ENCODE measurements at places on chromosomes 16 and 17. TPM values are rescaled to one million over a fixed set of nuclear protein-coding genes. Genes with fewer than 3 reads are reported as not detected.

- DNase-seq: no peak
These were observed 40.8 kb upstream of the BHLHA9 start for GRCh38 chr17:1229349-1229899.

DNA sequence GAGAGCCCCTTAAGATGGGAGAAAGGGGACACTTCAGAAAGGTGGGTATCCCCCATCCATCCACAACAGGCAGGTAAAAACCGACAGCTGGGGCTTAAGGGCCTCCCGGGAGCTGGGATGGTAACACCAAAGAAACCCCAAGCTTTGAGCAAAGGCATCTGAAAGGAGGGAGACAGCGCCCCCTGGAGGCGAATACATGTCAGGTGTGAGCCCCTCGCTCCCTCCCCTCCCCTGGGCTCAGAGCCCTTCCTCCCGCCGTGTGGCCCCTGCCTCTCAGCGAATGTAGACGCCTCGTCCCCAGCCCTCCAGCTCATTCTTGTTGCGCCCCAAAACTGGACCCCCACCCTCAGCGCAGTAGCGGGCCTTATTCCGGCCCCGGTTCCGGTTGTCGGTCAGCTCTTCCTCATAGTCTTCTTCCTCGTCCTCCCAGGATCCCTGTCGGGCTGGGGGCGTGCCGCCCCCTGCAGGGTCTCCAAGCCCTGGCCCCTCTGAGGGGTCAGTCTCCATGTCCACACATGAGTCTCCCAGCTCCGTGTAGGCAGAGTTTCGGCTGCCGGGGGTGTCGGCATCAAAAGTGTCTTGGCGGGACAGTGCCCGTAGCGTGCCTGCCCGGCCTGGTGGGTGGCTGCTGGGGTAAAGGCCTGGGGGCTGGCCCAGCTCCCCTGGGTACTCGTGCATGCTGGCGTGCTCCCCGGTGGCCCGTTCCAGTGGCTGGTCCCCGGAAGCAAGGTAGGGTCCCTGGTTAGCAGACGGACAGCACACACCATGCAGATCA, 9.1 kb upstream of the ARL5C start:
- no peak for DNase-seq

- DNase-seq: no peak
These were observed 11.9 kb downstream of the MAPT start for GRCh38 chr17:45906237-45906636.

- no peak for DNase-seq
These were observed 128.5 kb downstream of the SPACA3 start for GRCh38 chr17:33120103-33120502.

DNA sequence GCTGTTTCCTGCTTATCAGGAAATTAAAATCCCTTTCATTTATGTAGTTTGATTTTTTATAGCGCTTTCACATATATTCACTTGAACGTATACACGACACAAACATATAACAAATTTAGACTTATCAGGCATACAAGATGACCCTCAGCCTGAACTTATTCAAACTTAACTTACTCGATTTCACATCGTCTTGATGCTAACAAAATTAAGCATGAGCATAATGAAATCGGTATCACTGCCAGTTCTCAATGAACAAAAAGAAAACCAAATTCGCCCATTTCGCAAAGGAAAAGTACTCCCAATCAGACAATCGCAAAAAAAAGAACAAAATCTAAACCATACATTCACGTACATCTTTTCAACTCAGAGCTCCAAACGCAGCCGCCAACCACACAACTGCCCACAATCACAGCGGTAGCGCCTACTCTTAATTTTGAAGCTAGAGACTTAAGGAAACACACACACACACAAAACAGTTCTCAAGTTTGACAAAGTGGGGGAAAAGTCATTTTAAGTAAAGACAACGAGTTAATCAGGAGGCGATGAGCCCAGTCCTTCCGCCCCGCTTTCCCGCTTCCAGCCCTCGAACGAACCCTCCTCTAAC, 1.1 kb downstream of the GJC1 start:
- no peak for DNase-seq

DNA sequence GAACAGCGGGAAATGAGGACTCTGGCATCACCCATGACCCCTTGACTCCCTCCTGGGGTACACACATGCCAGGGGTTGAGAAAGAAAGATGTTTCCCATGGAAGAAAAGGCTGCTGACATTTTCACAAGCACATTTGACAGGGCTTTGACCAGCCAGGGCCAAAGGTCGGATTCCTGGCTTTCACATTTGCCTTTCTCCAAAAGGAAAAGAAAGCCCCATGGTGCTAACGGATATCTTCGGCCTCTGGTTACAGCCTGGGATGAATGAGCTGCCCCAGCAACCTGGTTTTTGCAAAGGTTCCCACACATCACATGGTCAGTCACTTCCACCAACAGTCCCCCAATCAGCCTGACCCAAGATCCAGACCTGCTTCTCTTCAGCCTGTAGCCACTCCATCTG, 478.2 kb upstream of the CDH11 start:
- no peak for DNase-seq

DNA sequence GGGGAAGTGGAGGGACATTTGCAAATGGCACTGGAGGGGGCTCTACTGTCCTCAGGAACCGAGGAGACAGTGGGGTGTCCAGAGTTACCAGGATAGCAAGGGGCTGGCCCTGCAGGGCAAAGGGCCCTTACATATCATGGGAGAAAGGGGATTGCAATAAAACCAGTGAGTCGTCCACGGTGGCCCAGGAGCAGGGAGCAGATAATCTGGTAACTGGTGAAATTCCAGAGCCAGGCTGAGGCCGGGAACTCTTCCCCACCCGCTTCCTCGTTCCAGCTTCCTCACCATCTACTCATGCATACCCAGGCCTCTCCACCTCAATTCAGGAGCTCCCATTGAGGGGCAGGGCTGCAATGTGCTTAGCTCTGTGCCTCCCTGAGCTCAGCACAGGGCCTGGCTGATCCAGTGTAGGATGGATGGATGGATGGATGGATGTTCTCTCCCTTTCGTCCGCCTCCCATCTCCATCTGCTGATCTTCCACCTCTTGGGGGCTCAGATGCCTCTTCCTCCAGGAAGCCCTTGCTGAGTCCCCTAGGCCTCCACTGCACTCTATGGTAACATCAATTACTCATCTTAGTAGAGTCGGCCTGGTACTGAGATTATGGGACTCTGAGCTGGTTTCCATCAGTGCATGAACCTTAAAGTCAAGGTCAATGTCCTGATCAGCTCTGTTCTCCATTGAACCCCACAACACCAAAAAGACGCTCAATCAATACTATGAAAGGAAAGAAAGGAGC, 41.2 kb upstream of the NDRG4 start:
- no peak for DNase-seq

GRCh38 chr17:44655983-44656710, at the start of gene MEIOC:
Gene MEIOC (plus strand): TSS chr17:44656468. CDS start chr17:44656614, 146 bp downstream.
- DNase-seq: no peak

GRCh38 chr16:85991425-85991824, 92.5 kb downstream of the IRF8 start:
- DNase-seq: no peak

GRCh38 chr17:46124695-46125592, 68.3 kb downstream of the KANSL1 start:
- no peak for DNase-seq

GRCh38 chr16:87695534-87695933, 70.3 kb downstream of the KLHDC4 start:
- DNase-seq: no peak

GRCh38 chr17:34680151-34680550, 100.8 kb downstream of the TMEM132E start:
- DNase-seq: no peak

DNA sequence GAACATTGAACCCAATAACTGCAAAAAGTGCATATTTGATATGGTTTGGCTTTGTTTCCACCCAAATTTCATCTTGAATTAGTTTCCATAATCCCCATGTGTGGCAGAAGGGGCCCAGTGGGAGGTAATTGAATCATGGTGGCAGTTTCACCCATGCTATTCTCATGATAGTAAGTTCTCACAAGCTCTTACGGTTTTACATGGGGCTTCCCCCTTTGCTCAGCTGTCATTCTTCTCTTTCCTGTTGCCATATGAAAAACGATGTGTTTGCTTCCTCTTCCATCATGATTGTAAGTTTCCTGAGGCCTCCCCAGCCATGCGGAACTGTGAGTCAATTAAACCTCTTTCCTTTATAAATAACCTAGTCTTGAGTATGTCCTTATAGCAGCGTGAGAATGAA, 127.6 kb downstream of the CHD9NB start:
- DNase-seq: no peak

GRCh38 chr17:78411241-78411857, 32.9 kb downstream of the PGS1 start:
- no peak for DNase-seq

DNA sequence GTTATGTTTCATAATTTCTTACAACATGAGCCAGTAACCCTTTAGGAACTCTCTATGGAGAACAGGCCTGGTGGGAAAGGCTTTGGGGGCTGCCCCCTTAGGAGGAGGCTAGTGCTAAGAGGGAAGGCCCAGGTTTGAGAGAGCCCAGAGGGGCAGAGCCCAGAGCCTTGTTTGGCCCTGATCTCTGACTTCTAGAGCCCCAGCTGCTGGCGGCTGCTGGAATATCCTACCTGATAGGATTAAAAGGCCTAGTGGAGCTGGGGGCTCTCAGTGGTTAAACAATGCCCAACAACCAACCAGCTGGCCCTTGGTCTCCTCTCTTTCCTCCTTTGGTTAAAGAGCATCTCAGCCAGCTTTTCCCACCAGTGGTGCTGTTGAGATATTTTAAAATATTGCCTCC, 54.1 kb downstream of the IGF2BP1 start:
- no peak for DNase-seq

DNA sequence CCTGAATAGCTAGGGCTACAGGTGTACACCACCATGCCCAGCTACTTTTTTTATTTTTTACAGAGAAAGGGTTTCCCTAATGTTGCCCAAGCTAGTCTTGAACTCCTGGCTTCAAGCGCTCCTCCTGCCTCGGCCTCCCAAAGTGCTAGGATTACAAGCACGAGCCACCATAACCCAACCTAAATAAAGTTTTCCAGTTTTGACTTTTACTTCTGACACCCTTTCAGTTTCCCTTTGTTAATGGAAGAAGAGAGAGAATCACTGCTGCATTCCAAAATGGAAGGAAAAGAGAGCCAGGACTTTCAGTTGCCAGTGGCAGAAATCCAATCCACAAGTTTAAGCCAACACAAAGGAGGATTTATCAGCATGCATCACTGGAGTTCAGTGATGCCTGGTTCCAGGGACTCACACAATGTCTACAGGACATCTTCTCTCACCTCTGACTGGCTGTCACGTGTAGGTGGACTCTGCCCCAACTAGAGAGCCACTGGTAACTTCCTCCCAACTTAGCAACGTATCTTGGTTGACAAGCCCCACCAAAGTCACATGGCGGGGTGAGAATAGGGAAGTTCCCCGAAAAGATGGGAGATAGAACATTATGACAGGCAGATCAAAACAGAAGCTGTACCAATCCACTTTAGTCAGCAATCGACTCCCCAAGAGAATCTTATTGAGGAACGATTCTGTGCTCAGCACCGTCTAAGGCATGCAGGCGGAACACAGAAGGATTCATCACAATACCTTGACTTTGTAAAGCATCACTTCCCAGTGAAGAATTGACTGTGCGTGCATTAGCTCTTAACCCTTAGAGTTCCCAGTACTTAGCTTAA, 46.5 kb downstream of the GAS7 start:
- no peak for DNase-seq

- no peak for DNase-seq
These were observed 36.2 kb upstream of the CRHR1 start for GRCh38 chr17:45747911-45748310.

GRCh38 chr16:4410335-4411075, 5.9 kb downstream of the CORO7 start:
- no peak for DNase-seq

- DNase-seq: peak; percentile 15
These were observed 294.1 kb downstream of the BCAS3 start for GRCh38 chr17:60971515-60972369.

- no peak for DNase-seq
These were observed 98.2 kb upstream of the NOL11 start for GRCh38 chr17:67619555-67619954.

- no peak for DNase-seq
These were observed 8.2 kb downstream of the CDK3 start for GRCh38 chr17:76008630-76009425.

DNA sequence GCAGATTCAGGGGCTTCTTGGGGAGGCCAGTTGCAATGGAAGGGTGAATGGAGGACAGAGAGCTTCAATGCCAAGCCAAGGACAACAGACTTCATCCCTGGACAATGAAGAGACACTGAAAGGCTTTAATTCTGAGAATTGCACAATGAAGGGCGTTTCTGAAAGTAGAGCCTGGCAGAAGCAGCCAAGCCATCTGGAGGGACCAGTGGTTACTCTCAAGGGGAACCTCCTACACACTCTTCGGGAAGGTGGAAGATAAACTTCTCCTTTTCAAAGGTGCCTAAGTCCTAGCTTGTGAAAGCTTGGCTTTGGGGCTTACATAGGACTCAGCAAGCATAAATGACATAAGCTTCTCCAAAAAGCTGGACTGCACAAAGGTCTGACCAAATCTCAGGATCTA, 6.2 kb upstream of the CES1 start:
- DNase-seq: no peak

Gene HLF
- 5.3 TPM for polyA plus RNA-seq

Gene HSD17B2
- polyA plus RNA-seq: 15.4 TPM

Gene MARCHF10
- 1.2 TPM for polyA plus RNA-seq

Gene SCO1
- polyA plus RNA-seq: 41.6 TPM

Gene PYDC1
- not detected for polyA plus RNA-seq

Gene MYL11
- 1.1 TPM for polyA plus RNA-seq

Gene GRB7
- polyA plus RNA-seq: 40.5 TPM

Gene CCDC200
- 6.8 TPM for polyA plus RNA-seq

Gene CALB2
- polyA plus RNA-seq: 1.4 TPM

Gene SMTNL2
- polyA plus RNA-seq: 59.0 TPM

Gene DHX8
- polyA plus RNA-seq: 47.2 TPM

Gene PKMYT1
- polyA plus RNA-seq: 10.4 TPM

Measured in right renal pelvis (tissue), 4 donors.